MV-4-11 (cell line): ENCODE measurements at places on chromosomes 16 and 17.

GRCh38 chr16:10637337-10638037, 57.1 kb upstream of the EMP2 start:
- peak; percentile 23 for DNase-seq

DNA sequence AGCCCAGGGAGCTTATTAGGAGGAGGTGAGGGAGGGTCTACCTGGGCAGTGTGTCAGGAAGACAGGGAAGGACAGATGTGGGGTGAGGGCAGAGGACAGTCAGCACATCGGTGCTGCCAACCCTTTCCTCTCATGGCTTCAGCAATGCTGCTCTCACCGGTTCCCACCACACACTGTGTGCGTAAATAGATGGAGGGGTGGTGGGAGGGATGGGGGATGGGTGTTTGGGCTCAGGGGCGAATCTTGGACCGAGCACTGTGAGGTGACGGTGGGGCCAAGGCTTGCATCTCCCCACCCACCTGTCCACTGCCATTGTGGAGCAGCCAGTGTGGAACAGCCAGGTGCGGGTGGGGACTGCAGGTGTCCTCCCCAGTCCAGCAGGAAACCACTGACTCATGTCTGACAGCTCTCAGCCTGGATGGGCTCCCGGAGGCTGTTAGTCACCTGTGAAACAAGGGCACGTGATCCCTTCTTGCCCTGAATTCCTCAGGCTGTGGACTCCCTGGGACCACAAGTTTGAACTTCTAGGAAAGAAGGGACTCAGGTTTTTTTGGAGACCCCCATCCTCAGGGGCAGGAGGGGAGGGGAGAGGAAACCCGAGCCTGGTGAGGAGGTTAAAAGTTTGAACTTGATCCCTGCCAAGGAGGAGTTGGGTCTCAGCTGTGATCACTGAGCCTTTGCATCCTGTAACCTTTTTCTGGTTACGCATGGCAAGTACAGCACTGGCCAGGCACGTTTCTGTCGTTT, 42.7 kb upstream of the SMPD3 start:
- DNase-seq: no peak

- DNase-seq: no peak
Observed at GRCh38 chr16:68231384-68232136, 4.4 kb downstream of the ESRP2 start.

GRCh38 chr17:18270046-18270931, 9.8 kb downstream of the MIEF2 start:
- no peak for DNase-seq

DNA sequence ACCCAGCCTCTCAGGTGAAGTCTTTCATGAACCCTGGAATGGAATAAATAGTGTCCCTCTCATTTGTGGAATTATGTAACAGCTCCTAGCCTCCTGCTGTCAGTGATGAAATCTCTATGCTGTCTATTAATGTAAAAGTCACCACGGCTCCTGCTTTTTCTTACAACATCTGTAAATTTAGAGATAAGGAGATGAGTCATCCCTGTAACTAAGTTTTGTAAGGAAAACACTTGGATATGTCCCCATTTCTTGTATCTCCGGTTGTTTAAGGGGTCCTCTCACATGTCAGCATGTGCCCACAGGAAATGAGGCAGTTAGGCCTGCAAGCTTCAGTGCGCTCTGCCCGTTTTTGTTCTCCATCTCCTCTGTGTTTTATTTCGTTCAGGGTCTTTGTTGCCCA, 2.8 kb upstream of the NAT9 start:
- DNase-seq: peak; percentile 93

DNA sequence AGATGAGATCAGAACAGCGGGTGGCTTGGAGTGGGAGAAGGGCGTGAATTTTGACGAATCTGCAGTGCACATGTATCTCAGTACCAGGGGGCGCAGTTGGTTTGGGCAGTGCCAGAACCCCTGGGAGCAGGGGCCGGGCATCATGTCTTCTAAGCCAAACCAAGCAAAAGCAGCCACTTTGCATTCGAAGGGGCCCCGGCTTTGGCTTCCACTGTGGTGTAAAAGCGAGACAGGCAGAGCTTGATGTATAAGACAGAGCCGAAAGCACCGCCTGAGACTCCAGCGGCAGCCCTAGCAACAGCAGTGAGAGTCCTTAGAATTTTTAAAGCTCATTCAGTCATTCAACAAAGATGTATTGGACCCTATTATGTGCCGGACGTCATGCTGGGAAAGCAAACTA, 3.8 kb upstream of the XYLT1 start:
- no peak for DNase-seq
